Brain (organoid and tissue), 16 donors: ENCODE measurements at places on chromosomes 5 and 9. TPM values are rescaled to one million over a fixed set of nuclear protein-coding genes. Genes with fewer than 3 reads are reported as not detected.
A peak's percentile ranks its signal among the peaks of the same experiment; 100 is the strongest.

ECM2 gene
- polyA plus RNA-seq, result 1.3 TPM

GBGT1 gene
- 6.6 TPM for polyA plus RNA-seq

DNA sequence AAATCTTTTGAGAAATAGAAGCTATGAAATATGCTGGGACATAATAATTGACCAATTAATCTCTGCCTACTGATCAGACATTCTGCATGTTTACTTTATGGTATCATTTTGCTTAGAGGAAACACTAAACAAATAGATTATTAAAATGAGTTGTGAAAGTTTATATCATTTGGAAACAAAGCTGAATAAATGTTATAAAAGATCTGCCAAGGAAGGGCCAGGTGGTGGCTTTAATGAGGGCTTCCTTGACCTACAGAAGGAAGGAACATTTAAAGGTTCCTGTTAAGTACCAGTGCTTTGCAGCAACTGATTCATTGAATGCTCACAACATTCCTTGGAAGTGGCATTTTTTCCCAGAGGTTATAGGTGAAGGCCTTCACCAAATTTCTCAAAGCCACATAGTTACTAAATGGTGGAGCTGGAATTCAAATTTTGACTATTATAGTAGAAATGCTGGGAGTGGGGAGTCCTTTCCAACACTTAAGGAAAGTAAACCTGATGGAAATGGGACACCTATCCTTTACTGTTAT lies 250.7 kb downstream of the GABRB2 start:
- no peak for DNase-seq

DNA sequence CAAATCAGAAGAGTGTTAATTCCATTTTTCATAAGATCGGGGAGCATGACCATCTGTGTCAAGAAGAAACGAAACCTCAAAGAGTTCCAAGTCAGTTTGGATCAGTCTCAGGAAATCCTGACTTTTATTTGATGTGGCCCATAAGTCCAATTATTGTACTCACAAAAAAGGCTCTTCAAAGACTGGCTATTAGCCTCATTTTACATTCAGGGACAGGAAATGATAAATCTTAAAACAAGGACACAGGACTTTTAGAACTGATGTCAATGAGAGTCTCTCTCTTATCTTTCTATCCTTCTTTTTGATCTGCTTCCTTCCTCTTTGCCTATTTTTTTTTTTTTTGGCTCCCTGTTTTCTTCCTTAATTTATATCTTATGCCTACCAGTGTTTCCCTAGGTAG lies 43.7 kb upstream of the SHOC1 start:
- DNase-seq, result no peak

DNA sequence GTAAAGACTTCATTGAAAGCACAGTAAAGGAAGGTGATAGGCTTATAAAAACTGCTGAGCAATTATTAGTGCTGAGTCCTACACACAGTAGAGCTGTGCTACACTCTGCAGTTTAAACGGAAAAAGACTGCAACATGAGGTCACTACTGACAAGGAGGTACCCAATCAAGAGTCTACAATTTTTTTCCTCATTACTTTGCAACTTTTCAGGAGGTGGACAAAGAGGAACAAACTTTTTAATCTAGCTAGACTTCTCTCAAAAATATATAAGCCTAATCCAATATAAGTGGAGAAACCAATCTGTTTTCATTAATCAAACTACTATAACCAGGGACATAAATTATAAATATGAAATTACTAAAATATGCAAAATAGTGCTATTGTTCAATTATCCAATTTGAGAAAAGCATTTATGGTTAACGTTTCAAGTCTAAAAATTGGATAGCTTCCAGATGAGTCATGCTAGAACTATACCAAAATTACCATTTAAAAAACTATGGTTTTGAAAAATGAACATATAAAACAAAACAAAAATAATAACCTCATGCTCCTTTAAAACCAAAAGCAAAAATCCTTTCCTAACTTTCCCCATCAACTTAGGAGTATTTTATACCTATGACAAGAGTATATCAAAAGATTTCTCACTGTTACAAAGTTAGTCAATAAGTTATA lies 37.7 kb downstream of the FAM13B start:
- DNase-seq, result no peak

NIM1K gene
- 3.3 TPM for polyA plus RNA-seq

DNA sequence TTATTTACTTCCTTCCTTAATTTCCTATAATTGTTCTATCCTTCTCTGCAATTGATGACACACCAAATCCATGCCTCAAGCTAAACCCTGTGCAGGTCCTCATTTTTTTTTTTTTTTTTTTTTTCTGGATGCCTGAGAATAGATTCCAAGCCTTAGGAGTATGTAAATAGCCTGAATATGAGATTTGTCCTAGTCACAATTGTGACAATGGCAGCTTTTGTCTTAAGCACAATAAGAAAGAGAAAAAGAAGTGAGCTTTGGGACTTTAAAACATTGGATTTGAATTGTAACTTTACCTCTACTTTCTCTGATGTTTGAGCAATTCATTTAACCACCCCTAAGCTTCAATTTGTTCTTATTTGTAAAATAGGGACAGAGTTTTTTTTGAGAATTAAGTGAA lies 280.5 kb downstream of the TUSC1 start:
- no peak for DNase-seq

TEX48 gene
- polyA plus RNA-seq, result not detected

PCDHAC1 gene
- polyA plus RNA-seq, result 0.81 TPM

ABCA1 gene
- polyA plus RNA-seq, result 0.90 TPM

DNA sequence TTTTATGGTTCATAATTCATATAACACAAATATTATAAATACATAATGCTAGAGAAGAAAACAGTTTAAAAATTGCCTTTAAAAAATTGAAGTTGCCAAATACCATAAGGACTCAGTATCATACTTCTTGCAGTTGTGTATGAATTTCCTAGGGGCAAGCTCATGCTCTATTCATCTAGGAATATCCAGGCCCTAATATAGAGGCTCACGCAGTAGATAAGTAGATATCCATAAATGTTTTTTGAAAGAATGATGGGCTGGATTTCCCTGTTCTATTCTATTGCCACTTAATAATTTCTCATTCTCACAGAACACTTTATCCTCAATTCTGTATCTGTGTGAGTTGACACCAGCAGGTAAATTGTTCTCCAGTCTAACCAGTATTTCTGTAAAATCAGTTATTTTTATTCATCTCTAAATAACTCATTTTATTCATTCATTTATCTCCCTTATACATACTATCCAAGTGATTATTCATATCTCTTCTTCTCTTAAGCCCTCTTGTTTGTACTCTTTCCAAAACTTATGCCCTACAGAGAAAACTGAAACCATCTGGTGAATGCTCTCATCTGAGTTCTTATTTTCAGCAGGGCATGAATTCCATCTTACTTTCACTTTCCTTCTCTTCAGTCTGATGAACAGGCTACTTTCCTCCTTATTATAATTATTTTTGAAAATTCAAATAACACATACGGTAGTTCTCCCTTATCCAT lies 97.1 kb downstream of the SLC44A1 start:
- peak; percentile 86 for DNase-seq

- no peak for DNase-seq
Observed at GRCh38 chr5:122779451-122779850, 4.6 kb downstream of the SNX2 start.

ZNF454 gene
- 3.4 TPM for polyA plus RNA-seq

DNA sequence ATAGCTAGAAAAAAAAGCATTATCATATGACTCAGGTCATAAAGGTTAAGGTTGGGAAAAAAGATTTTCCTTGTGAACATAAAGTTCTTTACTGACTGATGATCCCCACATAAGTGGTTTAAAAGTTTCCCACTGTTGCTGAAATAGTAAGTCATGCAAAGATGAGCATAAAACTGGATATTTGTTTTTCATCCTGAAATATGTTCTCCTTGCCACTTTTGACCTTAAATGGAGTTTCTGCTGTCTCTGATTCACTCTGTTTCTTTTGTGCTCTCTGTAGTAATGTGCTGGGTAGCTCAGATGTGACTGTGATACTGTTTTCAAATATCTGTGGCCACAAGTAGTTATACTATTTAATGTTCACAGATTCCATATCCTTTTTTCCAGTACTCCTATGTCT lies 162.5 kb upstream of the GAS1 start:
- no peak for DNase-seq

- DNase-seq, result no peak
Observed at GRCh38 chr9:129716091-129716490, 36.8 kb downstream of the PTGES start.

GRCh38 chr5:94545870-94546625 lies 72.4 kb downstream of the KIAA0825 start:
- DNase-seq, result no peak

DNA sequence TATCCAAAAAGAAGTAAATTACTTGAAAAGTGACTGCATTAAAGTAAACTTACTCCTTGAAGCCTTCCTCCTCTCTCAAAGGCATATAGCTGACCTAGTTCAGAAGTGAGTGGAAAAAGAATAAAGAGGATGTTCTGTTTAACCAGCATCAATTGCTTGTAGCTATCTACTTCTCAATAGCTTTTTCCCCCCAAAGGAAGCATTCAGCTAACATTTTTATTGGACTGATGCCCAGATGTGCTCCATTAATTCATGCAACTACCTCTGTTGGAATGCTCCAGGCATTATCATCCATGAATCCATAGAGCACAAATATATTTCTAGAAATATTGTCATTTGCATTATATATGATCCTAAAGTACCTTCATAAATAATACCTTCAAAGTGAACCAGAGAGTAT lies 132.8 kb downstream of the RASEF start:
- DNase-seq, result no peak

GRCh38 chr9:118170032-118170955 lies 466.1 kb downstream of the TLR4 start:
- DNase-seq, result peak; percentile 87

POU5F2 gene
- polyA plus RNA-seq, result not detected

DNA sequence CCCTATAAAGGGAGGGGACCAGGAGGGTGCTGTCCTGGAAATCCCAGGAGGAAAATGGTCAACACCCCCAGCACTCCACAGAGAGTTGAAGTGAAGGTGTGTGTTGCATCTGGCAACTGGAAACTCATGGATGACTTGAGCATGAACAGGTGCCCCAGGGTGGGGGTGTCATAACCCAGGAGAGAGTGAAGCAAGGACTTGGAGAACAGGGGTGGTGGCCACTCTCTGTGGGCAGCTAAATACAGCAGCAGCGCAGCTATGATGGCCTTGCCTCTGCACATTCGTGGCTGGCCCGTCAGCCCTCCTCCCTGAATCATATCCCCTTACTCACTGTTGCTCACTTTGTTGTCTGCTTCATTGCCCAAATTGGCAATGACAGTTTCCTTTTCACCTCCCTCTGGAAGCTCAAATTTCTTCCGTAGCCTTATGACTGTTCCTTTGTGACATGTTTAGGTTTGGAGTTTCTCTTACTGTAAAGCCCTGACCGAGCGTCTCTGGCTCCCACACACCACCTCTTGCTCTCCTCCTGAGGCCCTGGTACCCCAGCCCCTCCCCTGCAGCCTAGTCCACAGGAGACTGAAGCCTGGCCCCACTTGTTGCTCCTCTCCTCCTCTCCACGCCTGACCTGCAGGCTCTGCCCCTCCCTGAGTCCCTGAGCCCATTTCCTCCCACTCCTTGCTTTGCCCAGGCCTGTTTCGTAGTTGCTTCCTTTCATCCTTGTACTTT lies 185.8 kb downstream of the CD180 start:
- DNase-seq, result no peak

DNA sequence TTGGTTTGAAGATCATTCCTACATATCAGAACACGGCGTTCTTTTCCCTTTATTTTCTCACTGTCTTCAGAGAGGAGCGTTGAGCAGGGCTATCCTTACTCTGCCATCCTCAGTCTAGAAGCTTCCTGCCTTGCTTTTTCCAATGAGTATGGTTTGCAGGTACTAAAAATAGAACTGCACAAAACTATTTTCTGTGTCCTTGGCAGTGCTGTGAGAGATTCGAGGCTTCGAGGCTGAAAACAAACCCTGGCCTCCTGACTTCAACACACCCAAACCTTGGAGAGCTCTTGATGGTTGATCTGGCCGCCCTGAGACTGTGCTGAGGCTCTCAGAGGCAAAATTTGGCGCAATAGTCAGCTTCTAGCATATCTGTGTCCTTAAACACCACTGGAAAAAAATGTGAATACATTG lies 78.9 kb downstream of the GOLPH3 start:
- no peak for DNase-seq

SLC1A3 gene
- polyA plus RNA-seq, result 202 TPM

ADGRD2 gene
- polyA plus RNA-seq, result 5.0 TPM

FOXI1 gene
- polyA plus RNA-seq, result 1.3 TPM

OR1J2 gene
- not detected for polyA plus RNA-seq

MARCOL gene
- not detected for polyA plus RNA-seq

NMUR2 gene
- not detected for polyA plus RNA-seq

DNA sequence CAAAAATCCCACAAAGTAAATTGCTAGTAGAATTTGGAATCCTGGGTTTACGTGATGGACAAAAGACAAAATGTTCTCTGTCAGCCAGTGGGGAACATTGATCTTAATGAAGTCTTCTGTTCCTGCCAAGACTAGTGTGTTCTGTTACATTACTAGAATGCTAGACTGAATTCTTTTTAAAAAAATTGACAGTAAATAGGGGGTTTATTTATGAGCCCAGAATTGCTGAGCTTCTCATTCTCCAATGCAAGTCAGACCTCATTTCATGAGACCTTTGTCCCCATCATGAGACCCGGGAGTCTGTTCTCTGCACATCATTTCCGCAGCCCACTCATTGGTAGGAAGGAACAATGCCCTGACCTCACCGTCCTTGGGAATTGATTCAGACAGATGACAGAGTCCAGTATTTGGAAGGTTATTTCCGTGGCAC lies 173.8 kb upstream of the OTULINL start:
- DNase-seq, result no peak

CTSV gene
- polyA plus RNA-seq, result 19.0 TPM
